ENCODE measurements at places on chromosomes 7 and 10.

- DNase-seq = no peak
Measured at GRCh38 chr7:112665709-112666108, 124.5 kb downstream of the TMEM168 start.

DNA sequence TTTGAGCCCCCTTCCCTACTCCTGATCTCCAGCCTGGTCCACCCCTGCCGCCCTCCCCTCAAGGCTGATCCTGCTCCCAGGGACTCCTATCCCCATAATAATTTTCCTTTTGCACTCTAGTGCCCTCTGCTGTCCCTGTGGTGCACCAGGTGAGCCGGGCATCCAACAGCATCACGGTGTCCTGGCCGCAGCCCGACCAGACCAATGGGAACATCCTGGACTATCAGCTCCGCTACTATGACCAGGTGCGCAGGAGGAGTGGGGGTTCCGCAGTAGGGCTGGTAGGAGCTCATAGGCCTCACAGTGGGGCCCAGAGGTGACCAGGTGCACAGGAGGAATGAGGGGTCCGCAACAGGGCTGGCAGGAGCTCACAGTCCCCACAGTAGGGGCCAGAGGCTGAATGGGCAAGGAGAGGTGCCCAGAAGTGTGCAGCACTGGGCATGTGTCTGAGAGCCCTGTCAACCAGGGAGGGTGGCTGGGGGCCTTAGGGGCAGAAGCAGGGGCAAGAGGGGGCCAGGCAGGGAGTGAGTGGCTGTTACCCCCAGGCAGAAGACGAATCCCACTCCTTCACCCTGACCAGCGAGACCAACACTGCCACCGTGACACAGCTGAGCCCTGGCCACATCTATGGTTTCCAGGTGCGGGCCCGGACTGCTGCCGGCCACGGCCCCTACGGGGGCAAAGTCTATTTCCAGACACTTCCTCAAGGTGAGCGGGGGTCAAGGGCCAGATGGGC is 11.7 kb downstream of the EPHB6 start:
- DNase-seq = no peak

DNA sequence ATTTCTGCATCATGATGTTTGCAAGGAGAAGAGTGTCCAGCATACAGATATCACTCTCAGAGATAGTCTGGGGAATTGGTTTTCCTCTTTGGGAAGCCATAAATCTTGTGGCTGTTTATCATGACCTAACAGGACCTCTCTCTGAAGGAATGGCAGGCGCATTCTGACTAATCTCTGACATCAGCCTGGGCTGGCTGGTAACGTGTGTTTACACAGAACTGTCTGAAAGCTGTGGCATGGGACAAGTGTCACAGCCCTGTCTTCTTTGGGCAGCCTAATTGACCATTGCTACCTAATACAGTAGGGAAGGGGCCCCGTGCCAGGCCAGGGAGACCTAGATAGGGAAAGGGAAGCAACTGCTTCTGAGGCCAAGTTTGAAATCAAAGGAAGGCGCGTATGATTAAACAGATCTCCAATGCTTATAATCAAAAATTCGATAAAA is 73.9 kb upstream of the CABCOCO1 start:
- no peak for DNase-seq

DNA sequence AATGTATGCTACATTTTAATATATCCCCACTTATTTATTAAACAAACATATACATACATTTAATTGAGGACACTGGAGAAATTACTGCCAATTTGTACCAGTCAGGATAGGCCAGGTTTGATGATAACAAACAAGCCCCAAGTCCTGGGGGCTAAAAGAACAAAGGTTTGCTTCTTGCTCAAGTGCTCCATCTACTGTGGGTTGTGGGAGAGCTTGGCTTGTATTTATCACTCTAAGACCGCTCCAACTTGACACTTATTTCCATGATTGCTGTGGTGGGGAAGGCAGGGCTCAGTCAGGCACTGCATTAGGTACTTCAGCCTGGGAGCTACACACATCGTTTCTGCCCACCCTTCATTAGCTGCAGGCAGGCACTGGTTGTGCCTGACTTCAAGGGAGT is 136.6 kb upstream of the ZNF32 start:
- no peak for DNase-seq

- no peak for DNase-seq
Measured at GRCh38 chr10:32153931-32154330, 97.7 kb upstream of the KIF5B start.

GRCh38 chr7:158018971-158019645 is 568.5 kb downstream of the PTPRN2 start:
- DNase-seq = no peak

GRCh38 chr10:86331861-86332260 is 34.7 kb downstream of the GRID1 start:
- no peak for DNase-seq

DNA sequence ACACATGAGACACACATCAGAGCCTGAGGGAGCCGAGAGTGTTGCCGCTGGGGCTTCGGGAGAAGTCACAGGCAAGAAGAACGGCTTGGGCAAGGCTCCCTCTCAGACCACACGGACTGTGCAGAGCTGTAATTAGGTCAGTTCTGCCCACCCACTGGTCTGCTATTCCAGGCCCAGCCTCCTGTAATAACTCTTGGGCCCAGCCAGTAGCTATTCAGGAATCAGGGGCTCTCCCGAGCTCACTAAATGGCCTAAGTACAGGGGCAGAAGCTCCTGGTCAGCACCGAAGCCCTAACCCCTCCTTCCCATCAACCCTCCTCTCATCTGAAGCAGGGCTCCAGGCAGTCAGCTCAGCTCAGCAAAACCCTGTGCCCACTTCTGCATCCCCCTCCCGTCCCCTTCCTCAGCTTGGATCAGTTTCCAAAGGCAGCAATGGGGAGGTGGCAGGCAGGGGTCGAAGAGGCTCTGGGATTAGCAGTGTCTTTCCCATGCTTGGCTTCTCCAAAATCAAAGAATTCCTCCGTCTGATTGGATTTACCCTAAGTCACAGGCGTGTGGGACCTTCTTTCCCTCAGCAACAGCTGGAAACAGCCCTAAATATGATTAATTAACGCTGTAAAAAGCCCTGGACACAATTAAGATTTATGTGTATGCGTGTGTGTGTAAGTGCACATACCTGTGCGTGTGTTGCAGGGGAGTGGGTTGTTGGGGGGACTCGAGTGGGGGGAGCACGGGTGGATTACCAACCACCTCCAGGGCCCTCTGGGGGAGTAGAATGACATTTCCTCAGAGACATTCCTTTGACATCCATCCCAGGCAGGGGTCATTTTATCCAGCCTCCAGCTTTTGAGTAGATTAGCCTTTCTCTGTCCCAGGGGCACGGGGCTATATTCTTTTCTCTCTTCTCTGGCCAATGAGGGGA is 48.4 kb upstream of the BTRC start:
- DNase-seq = no peak

DNA sequence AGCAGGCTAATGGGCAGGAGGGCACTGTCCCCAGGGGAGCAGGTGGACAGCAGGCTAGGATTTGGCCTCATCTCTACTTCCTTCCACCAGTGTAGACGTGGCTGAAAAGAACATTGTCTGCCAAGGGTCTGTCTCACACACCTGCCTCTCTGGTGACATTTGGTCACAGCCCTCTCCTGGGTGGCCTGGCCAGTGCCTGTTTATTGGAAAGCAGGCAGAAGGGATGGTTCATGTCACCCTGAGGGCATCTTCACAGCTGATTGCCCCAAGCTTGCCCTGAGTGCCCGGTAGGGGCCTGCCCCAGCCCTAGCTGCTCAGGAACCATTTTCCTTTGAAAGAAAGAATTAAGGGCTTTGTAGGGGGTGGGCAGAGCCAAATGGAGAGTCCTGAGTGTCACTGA is 138.7 kb downstream of the C10orf105 start:
- DNase-seq = no peak

Measured in stimulated activated CD4-positive, alpha-beta T cell treated with anti-CD3 and anti-CD28 coated beads, Interleukin-2, amount 100 ng/mL, for 24 hours (primary cell).